RPMI7951 (cell line): ENCODE measurements at places on chromosomes 2 and 18.

- no peak for DNase-seq
These were observed 13.2 kb downstream of the PRELID3A start for GRCh38 chr18:12420821-12421421.

GRCh38 chr2:79944205-79944604 lies 360.3 kb downstream of the LRRTM1 start:
- no peak for DNase-seq

DNA sequence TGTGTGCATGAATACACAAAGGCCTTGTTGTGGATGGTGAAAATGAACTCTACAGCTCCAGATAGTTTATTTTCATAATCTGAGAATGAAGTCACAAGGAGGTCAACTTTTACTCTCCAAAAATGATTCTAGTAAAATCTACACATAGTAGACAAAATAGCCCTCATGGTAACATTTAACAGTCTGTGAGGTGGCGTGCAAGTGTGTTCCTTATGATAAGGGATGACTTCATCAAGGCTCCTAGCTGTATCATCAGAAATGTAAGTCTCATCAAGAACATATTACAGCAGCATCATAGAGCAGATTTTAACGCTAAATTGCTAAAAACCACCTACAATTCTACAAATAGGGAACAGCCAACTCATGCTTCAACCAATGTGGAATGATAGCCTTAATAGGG lies 72.3 kb upstream of the RIOK3 start:
- DNase-seq, result no peak

GRCh38 chr2:222391743-222392285 lies 32.5 kb upstream of the SGPP2 start:
- DNase-seq, result no peak

GRCh38 chr2:26179446-26179913 lies 6.6 kb downstream of the GAREM2 start:
- DNase-seq, result no peak

DNA sequence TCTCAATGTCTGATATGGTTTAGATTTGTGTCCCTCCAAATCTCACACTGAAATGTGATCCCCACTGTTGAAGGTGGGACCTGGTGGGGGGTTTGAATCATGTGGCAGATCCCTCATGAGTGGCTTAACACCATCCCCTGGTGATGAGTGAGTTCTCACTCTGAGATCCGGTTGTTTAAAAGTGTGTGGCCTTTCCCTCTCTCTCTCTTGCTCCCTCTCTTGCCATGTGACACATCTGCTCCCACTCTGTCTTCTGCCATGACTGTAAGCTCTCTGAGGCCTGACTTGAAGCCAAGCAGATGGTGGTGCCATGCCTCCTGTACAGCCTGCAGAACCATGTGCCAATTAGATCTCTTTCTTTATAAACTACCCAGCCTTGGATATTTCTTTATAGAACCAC lies 108.8 kb downstream of the RBMS1 start:
- DNase-seq, result no peak

DNA sequence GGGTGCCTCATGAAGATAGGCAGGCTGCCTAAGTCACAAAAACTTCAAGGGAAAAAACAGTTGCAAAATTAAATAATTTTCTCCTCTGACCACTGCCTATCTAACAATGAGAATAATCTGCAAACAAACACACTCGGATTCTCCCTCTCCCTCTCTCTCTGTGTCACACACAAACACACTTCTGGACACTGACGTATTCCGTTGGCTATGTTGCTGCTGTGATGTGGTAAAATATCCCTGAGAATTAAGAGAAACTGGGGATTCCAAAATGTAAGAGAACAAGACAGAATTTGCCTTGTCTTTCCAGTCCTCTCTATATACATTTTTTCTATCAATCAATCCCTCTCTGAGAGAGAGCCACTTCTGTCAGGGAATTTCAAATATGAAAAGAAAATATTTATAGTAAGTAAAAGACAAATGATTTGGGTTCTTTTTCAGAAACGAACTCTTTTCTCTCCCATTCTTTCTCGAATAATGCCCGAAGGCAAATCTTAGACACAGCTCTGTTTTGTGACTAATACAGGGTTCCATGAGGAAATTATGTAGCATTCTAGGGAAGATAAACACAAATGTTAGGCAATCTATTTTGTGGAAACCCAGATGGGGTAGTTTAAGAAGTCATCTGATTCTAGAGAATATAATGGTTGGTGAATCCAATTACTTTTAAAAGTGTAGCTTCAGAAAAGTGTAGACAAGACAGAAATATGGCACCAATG lies 310.3 kb upstream of the CYP26B1 start:
- peak; percentile 79 for DNase-seq

DNA sequence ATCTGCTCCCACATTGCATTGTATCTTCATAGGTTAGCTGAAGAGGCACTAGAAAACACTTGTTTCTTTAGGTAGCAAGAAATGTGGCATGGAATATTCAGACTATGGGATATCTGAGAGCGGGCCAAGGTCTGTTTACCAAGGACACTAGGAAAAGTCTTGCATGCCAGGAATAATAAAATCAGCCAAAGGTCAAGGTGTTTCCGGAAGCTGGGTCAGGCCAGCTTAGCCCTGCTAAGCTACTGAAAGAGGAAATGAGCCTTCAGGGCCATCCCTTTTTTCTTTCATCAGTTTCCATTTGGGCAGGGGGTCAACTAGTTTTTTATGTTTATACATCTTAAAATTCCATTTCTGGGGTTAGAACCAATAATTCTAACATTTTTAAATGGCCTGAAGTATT lies 101.1 kb downstream of the DPP4 start:
- no peak for DNase-seq

- DNase-seq, result peak; percentile 89
These were observed 2.5 kb downstream of the HPCAL1 start for GRCh38 chr2:10305254-10305635.

GRCh38 chr2:235692076-235692475 lies 198.2 kb downstream of the AGAP1 start:
- DNase-seq, result no peak

DNA sequence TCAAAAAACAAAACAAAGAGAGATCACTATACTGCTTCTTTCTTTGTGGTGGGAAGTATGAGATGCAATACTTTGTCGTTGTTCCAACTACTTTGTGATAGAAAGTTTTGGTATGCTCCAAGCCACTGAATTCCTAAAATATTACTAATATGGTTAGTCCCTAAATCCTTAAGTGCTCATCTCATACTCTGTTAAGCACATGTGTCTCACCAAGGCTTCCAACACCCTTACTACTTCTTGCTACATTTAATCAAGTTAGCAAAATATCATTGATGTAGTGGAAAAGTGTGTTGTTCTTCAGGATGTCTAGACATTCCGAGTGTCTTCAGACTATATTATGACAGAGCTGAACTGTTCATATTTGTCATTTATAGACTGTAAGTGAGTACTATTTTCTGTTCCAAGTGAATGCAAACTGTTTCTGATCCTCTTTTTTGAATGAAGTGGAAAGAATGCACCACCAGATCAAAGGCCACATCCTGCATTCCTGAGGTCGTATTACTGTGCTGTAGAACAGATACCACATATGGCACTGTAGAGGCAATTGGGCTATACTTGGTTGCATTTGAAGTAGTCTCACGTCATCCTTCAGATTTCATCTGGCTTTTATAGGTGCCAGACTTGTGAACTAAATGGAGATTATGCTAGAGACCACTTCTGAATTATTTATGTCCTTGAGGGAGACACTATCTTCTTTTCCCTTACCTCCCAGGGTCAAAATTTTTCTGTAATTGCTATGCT lies 298.4 kb upstream of the ZNF521 start:
- DNase-seq, result peak; percentile 98

DNA sequence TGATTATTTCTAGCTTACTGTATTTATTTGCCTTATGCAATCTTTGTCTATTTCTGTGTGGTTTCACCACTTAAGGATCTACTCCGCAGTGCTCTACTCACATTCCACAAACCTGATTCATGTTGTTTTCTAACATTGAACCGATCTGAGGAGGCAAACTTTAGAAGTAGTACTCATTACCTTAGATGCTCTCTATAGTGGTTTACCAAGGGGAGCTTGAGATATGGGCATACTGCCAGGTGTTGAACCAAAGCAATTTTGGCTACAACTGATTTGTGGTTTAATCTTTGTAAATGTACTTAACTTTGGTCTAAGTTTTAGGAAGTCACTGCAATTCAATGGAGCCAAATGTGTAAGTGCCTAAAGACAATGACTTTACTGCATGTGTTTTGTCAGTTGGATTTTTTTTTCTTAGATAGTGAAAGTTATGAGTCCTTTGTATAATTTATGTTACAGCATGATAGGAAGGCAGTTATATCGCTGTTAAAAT lies 50.1 kb downstream of the MAP2 start:
- peak; percentile 98 for DNase-seq

DNA sequence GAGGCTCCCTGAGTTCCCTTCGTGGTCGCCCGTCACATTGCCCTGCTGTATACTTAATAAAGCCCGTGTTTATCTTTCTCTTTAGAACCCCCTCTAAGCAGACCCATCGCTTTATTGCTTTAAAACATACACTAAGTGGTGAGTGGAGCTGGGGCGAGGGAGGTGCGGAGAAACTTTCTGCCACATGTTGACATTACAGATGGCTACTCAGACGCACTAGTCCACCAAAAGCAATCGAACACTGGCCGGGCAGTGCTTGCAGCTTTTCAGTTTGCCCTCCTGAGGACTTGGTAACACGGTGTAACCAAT lies 859 bp upstream of the COLEC12 start:
- no peak for DNase-seq

DNA sequence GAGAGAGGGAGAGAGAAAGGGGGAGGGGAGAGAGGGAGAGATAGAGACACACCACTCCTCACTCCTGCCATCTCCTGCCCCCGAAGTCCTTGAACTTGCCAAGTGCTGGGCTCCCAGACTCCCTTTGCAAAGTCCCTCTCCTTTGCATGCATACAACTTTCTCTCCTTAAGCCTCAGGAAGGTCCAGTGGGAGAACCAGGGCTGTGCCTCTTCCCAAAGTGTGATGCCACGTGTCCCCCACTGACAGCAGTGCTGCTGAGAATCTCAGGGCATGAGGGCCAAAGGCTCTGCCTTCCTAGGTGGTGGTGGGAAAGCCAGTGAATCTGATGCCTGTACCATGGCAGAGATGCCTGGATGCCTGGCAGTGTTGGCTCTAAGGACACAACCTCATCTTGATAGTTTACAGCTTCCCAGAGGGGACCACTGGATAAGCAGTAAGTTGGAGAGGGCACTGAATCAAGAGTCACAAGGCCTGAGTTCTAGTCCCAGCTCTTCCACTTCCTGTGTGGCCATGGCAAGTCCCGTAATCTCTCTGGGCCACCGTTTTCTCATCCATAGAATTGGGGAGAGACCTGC lies 103.4 kb downstream of the CLIP4 start:
- no peak for DNase-seq

DNA sequence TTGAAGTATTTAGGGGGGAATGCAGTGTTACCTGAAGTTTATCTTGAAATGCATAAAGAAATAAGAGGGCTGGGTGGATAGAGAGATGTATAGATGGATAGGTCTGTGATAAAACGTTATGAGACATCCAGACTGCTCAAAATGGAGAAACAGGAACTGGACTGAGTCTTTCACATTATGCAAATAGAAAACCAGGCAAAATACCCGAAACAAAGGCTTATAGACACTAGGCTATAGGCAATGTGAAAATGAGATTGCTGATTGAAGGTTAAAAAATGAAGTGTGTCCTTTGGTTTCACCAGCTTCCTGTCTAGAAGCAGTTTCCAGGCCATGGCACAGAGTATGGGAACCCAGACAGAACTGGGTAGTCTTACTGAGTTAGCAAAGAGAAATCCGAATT lies 24.9 kb upstream of the SLC3A1 start:
- no peak for DNase-seq

DNA sequence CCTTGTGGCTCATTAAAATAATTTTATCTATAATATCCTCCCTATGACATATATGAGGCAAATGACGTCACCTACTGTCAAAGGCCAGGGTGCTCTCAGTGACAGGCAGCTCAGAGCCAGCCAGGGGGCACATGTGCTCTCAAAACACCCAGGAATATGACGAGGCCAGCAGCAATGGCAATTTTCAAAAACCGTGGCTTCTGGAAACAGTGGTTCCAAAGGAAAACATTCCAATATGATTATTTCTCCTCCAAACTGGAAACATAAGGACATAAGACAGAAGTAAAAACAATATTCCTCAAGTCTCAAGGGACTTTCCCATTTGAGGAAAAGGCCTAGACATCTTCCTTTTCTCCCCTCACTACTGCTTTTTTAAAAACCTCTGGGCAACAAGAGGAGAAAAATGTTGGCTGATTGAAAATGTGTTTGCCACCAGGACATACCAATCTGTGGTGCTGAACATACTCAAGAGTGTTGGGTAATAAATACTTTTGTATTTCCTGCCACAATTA lies 40.8 kb downstream of the RNF152 start:
- DNase-seq, result peak; percentile 21

GRCh38 chr2:240946046-240946445 lies 39.9 kb downstream of the CROCC2 start:
- no peak for DNase-seq

DNA sequence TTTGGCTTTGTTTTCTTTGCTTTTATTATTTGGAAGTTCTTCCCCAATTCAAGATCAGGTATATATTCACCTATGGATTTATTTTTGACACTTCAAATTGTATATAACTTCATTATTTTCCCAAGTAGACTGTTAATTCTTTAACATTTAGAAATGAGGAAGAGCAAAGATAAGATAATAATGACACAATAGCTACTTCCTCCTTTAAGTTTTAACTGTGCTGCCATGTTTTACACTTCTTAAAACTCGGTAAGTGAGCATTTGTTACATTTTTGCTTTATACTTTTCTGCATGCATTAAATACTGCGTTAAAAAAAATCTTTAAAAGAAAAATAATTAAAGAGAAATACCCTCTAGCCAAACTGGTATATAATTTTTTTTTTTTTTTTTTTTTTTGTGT lies 32.5 kb downstream of the SLC66A3 start:
- DNase-seq, result no peak

DNA sequence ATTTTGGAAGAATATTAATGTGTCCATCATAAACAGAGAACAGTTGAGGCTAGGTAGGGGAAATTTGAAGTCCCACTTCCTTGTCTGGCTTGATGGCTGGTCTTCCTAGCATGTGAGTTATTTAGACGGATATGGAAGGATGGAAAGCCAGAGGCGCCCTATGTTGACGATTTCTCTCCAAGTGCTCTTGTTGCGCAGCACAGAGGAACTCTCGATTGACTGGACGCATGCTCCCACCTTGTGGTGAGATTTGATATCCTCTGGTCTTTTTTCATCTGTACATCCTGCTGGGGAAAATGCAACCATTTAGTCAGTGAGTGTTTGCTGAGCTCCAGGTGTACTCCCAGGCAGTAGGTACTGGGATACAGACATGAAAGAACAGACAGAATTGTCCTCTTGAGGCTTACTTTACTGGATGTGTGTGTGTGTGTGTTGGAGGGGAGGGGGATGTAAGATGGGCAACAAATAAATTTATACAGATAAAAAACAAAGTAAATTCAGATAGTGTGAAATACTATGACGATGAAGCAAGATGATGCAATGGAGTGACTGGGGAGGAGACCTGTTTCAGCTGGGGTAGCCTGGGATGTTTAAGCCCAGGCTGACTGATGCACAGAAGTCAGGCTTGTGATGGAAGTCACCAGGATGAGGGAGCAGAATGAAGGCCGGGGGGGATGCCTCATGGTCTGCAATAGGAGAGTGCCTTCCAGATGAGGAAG lies 137.2 kb downstream of the TRIM43 start:
- peak; percentile 82 for DNase-seq
